RWPE1 (cell line): ENCODE measurements at places on chromosomes 4 and X.
A peak's percentile ranks its signal among the peaks of the same experiment; 100 is the strongest.

- DNase-seq: no peak
Measured at GRCh38 chr4:173958445-173958844, 325.0 kb downstream of the FBXO8 start.

- no peak for DNase-seq
Measured at GRCh38 chr4:168321006-168321405, 2.5 kb upstream of the DDX60 start.

DNA sequence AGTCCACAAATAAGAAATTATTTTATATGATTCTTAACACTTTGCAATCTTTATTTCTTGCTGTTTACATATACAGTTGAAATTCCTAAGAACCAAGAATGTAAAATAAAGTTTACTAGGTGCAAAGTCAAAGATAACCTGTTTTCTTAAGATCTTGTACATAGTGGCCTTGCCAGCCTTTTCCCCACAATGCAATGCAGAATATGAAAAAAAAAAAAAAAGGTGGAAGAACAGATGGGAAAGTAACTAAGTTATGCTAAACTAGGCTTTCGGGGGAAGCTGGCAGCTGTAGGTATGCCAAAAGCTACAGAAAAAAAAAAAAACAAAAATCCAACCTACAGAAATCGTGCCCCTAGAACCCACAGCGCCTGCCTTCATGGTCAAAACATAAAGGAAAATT lies 1588.4 kb downstream of the STIM2 start:
- DNase-seq: no peak

- peak; percentile 78 for DNase-seq
Measured at GRCh38 chr4:122045533-122045932, 93.7 kb upstream of the TRPC3 start.

- peak; percentile 31 for DNase-seq
Measured at GRCh38 chr4:52750819-52751486, at the start of gene ERVMER34-1. ERVMER34-1 (minus strand) TSS chr4:52751425; CDS start chr4:52745520, 5,905 bp downstream.

DNA sequence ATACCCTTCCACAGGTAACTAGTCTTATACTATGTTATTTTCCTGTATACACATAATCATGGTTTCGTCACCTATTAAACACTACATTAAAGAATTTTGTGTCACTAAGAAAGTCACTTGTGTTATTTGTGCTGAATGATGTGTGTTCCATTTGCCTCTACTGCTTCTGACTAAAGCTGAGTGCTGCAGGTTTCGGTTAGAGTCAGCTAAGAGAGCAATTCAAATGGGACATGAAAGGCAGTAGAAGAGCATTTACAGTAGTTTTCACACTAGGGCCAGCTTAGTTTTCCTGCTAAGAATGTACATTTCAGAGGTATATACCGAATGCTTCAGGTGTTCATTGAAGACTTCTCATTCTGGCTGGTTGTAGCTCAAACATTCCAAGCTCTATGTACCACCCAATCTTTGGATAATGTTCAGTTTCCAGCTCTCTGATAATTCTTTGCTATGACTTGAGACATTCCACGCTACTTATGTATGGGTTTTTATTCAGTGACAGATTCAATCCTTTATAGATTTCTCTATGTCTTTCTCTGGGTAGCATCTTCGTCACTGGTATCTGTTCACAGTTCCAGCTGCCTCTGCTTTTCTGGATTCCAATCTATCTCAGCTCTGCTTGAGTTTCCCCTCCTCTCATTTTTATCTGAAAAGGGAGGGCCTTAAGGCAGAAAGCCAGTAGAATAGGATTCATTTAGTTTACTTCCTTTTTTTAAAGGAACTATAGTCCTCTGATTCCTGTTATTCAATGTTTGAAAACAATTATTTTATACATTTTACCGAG lies 164.4 kb downstream of the CXXC4 start:
- no peak for DNase-seq

DNA sequence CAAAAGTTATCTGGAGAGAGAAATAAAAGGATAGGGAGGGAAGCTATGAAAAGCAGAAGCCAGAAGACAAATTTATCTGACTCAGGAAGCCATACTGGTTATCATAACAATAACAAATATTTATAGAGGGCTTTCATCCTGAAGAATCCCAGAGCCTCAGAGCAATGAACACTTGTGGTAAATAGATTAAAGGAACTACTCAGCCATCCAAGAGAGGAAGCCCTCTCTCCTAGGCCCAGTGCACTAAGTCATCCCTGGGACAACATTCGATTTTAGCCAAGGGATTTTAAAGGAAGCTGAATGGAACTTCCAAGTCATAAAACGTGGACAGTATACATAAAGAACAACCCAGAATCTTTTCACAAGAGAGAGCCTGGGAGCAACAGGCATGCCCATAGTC lies 76.9 kb downstream of the COL4A6 start:
- DNase-seq: no peak

DNA sequence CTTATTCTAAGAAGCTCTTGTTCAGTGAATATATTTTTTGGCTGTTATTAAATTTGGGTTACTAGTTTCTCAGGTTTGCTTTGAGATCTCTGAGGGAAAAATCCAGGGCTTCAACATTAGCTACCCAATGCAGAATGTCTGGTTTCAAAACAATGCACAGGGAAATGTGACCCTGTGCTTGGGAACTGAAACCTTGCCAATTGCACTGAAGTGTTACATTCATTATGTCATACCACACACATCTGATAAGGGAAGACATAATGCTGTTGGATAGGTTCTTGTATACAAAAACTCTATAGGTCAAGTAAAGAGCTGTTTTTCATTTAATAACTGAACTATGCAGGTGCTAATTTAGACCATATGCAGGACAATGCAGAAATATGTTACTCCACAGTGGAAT lies 345.3 kb upstream of the BMP3 start:
- no peak for DNase-seq

DNA sequence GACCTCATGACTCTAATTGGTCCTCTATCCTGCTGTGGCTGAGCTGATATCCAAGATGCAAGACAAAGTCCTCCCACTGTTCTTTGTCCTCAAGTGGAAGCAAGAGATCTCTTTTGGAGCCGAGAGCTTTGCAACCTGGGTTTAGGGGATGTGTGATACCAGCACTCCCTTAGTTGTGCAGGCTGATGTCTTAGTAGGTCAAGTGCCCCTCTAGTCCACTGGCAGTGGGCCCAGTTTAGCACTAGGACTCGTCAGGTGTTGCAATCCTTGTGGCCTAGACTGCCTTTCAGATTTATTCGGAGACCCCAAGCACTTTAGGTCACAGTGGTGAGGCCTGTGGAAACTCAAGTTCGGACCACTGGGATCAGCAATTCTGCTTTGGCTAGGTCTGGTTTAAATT lies 64.0 kb downstream of the GPRASP3 start:
- DNase-seq: no peak

GRCh38 chrX:23317799-23318724 lies 16.6 kb upstream of the PTCHD1 start:
- peak; percentile 24 for DNase-seq
